SW 1271 (cell line): ENCODE measurements at places on chromosomes 13 and 19.

GRCh38 chr13:79675931-79676660 lies 195.1 kb downstream of the NDFIP2 start:
- DNase-seq, result no peak

DNA sequence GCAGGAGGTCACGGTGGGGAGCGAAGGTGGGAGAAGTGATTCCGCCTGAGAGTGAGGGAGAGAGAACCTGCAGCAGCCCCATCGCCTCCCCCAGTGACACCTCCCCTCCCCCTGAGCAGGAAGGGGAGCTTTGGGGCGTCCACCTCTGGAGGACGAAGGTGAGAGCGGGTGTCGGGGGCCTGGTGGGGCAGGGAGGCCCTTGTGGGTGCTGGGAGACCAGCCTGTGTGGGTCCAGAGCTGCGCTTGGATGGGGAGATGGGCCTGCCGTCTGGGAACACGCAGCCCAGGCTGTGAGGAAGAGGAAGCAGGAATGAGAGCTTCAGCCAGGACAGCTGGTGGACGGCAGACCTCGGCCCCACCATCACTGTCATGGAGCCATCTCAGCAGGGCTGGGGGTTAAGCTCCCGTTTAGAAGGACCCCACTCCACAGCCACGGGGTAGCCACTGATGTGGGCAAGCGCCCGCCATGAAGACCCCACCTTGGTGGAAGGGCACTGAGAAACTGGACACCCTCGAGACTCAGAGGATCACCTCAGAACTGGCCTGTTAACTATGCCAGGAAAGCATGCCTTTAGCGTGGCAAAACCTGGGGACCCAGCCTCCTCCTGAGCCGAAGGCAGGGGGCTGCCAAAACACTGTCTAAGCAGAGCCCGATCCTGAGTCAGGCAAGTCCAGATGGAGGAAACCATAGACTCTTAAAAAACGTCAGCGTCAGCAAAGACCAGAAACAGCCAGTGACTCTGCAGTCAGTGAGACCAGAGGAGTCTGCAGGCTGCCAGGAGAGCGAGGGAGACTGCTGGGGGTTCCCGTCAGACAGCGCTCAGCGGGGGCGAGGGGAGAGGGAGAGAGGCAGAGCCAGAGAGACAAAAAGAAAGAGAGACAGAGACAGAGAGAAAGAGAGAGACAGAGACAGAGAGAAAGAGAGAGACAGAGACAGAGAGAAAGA lies 6.4 kb upstream of the PROZ start:
- no peak for DNase-seq

- DNase-seq, result no peak
These were observed at the start of gene FSD1 for GRCh38 chr19:4304538-4305256. Gene FSD1 (plus strand): TSS chr19:4304598. CDS start chr19:4304747, 149 bp downstream.

DNA sequence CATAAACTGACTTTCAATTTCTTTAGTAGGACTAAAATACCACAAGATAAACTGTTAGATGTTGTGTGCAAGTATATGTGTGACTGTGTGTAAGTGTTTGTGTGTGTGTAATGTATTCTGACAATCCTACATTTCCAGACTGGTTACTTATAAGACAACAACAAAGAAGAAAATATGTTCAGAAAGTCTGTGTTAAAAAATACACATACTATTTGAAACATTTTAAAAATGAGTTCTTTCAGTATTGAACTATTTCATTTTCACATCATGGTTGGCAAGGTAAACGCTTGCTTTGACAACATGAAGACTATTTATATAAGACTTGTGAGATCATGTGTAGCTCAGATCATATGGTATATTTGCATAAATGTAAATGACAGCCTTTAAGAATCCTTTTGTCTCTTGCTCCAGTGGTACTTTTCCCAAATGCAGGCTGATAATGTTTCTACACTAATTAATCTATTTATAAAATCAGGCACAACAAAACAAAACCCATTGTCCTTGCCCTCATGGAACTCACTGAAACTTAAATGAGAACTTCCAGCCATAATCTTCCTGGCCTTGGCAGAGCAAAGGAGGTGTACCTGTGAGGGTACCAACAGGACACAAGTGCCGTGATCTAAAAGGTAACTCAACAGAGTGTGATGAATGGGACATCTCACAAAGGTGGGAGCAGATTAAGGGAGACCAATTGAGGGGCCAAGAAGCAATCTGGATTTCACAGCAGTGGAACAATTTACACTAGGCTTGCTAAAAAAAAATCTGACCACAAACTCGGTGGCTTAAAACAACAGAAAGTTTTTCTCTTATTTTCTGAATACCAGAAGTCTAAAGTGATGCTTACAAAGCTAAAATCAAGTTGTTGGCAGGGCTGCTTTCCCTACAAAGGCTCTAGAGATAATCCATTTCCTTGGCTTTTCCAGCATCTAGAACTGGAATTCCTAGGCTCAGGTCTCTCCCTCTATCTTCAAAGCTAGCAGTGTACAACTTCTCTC lies 349.0 kb downstream of the TBC1D4 start:
- no peak for DNase-seq

GRCh38 chr13:48750588-48751383 lies 97.1 kb downstream of the CYSLTR2 start:
- DNase-seq, result no peak

- no peak for DNase-seq
These were observed 95.2 kb upstream of the CLDN10 start for GRCh38 chr13:95457294-95457693.

GRCh38 chr13:44350775-44351504 lies 22.7 kb upstream of the SERP2 start:
- DNase-seq, result no peak
